Epithelial cell of esophagus (primary cell): ENCODE measurements at places on chromosomes 16 and 17.
A peak's percentile ranks its signal among the peaks of the same experiment; 100 is the strongest.

DNA sequence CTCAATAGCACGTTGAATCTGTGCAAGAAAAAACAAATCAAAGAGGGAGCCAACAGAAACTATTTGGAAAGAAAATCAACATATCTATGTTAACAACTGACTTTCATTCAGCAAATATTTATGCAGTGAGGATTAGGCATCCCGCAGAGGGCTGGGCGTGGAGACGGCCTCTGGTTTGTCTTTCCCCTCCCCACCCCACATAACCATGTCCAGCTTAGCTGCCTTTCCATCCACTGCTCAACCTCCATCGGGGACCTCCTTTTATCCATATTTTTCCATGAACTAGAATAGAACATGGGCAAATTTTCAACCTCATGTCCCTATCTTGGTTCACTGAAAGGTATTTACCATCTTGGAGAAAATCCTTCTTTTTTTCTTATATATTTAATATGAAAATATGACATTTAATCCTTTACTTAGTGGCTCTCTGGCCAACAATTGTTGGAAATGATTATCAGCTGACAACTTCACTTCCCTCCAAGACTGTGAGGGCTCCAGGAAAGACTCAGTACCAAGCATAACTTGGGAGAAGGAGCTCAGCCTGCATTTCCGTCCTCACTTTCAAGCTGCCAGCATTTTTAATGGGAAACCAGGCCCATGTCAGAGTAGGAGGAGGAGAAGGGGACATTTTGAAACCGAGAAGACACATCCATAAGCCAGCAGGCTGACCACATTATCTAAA lies 462.6 kb upstream of the MAF start:
- DNase-seq = no peak

DNA sequence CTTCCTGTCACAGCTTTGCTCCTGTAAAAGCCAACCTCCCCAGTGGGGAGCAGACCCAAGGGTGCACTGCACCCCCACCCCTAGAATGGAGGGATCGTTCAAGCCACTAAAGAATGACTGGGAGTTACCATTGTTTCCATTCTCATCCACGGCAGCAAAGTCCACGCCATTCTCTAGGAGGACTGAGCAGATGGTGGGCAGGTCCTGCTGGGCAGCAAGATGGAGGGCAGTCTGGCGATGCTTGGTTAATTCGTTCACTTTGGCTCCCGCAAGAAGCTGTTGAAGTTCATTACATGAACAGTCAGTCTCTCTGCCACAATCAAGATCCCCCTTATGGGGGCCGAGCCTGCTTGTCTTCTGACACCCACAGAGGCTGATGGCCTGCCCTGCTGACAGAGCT lies 30.8 kb downstream of the CYB5D2 start:
- no peak for DNase-seq

DNA sequence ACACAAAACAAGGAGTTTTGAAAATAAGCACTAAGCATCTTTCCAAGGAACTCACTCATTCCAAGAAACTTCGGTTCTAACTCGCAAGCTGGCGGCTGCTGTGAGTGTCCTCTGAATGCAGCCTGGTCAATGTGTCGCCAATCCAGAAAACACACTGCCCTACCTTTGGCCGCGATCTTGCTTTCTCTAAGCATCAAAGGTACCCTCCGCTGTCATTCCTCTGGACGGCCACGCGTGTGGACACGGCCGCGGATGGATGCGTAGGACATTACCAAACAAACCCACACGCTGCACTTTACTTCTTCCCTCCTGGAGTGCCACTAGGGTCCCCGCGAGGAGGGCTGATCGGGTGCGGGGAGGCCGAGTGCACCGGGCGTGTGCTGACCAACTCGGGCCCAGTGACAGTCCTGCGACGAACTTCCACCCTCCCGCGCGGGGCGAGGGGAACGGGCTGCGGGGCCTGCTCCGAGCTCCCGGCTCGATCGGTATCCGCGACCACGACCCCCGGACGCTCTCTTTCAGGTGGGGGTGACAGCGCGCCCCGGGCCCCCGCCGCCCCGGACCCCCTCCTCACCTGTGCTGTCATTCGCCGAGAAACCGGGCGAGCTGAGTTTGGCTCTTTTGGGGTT lies 1.1 kb downstream of the CREBBP start:
- DNase-seq = peak; percentile 16

DNA sequence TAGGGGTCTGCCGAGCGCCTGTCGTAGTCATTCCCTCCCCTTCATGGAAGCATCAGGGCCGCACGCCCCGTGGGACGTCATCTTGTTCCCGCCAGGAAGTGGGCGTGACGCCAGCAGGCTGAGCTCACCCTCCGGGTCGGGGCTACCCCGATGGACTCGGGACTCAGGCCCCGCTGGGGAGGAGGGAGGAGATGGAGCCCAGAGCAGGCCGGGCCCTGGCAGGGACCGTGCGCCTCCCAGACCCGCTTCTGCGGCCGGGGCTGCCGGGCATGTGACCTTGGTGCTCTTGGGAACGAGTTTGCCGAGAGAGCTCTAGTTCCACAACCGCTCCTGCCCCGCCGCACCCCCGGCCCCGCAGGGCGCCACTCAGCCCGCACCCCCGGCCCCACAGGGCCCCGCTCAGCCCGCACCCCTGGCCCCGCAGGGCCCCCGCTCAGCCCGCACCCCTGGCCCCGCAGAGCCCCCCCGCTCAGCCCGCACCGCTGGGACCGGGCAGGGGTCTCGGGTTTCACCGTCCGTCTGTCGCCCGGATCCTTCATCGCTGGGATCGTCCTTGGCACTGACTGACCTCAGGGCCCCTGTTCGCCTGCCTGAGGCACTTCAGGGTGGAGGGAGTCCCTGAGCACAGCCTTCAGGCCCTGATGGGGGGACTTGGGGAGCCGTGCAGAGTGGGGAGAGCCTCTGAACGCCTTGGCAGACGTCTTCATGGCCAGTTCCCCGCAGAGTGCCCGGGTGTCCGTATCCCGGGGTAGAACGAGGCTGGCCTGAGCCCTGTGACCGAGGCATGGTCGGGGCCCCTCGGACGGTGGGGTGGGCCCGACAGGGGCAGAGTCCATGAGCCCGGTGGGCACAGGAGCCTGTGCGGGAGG lies 5.8 kb downstream of the CACNA1H start:
- no peak for DNase-seq

- peak; percentile 44 for DNase-seq
Measured at GRCh38 chr16:31875112-31875803, 1.7 kb downstream of the ZNF267 start.

DNA sequence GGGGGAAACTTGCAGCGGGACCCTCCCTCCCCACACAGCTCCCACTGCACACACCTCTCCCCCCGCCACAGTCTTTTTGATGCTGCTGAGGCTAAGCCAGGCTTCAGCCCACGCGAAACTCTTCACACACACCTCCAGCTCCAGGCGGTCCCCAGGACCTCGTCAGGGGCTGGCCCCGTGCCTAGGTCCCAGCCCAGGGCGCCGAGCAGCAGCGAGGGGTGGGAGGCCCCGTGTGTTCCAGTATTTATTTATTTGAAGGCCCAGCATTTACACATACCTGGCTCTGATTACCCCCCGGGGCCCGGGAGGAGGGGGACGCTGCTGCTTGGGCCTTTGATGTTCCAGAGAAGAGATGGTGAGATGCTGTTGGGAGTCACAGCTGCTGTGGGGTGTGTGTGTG lies 44.9 kb upstream of the DLX4 start:
- DNase-seq = no peak

GRCh38 chr17:77373299-77374169 lies 232.8 kb downstream of the SEC14L1 start:
- DNase-seq = no peak
